ENCODE measurements at places on chromosomes 16 and 17.

DNA sequence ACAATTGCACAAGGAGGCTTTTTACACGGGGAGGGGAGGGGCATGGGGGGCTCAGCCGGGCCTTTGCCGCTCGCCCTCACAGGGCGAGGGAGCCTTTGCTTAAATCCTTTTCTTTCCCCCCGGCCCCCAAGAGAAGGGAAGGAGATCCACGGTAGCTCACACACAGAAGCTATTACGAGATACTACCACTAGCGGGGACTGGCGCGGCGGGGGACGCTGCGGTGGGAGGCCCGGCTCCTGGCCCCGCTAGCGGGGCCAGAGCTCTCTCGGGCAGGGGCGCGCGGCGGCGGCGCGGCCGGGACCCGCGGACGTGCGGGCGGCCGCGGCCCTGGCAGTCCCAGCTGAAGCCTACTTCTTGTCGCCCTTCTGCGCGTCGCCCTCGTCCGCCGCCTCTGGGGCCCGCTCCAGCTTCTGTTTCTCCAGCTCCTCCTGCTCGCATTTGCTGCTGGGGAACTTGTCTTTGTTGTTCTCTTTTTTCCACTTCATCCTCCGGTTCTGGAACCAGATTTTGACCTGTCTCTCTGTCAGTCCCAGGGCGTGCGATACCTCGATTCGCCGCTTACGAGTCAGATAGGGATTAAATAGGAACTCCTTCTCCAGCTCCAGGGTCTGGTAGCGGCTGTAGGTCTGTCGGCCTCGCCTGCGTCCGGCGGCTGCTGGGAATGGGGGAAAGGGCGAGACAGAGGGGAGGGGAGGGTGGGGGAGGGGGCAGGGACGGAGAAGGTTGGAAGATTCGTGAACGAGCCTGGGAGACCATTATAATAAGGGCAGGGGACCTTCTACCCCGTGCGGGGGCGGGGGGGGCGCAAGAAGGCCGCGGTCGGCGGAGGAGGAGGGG is 2.0 kb downstream of the HOXB8 start:
- no peak for DNase-seq

- no peak for DNase-seq
Observed at GRCh38 chr16:53022374-53022773, 30.3 kb downstream of the CHD9NB start.

GRCh38 chr16:63457869-63458268 is 1421.6 kb upstream of the CDH8 start:
- DNase-seq, result no peak

DNA sequence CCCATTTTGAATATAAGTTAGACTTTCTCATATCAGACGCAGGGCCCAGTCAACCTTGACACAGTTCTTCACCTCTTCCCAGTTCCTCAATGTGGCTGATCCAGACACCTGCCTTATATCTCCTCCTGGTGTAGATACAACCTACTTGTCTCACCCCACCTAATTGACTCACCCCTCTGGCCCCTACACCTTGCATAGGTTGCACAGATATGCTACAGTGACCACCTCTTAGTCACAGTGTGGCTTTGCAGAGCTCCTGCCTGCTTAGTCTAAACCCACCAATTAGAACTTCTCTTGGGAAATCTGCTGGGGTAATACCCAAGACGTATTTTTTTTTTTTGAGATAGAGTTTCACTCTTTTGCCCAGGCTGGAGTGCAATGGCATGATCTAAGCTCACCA is 16.8 kb downstream of the CHP2 start:
- DNase-seq, result no peak

DNA sequence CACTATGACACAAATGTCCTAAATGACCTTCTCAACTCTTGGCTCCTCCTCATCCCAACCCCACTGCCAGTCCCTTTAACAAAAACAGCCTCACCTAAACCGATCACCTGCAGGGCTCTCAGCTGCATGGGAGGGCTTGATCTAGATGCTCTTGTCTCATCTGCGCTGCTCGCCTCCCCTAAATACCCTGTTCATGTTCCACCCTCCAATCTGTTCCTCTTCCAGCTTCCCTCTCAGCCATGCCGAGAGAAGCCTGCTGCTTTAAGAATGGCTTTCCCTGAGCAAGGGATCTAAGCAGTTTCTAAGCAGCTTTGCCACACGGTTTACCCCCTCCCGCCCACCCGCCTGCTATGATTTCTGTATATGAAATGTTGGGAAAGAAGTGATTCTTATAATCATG is 23.7 kb downstream of the PIPOX start:
- no peak for DNase-seq

- no peak for DNase-seq
Observed at GRCh38 chr17:82092628-82092994, 5.4 kb downstream of the FASN start.

DNA sequence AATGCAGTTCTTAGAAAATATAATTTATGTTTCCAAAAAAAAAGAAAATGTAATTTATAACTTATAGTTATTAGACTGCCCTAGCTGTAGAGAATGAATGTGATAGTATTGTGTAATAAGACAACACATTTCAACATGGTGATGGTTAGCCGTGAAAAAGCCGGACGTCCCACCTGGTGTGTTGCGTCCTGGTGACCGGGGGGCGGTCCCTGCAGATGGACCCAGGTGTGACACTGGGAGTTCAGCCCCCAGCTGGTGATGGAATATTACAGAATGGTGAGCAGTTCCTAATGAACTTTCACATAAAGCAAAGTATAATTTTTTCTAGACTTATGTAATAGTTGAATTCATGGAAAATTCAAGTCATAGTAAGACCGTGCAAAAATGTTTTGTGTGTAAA is 132.8 kb downstream of the LAT start:
- no peak for DNase-seq

DNA sequence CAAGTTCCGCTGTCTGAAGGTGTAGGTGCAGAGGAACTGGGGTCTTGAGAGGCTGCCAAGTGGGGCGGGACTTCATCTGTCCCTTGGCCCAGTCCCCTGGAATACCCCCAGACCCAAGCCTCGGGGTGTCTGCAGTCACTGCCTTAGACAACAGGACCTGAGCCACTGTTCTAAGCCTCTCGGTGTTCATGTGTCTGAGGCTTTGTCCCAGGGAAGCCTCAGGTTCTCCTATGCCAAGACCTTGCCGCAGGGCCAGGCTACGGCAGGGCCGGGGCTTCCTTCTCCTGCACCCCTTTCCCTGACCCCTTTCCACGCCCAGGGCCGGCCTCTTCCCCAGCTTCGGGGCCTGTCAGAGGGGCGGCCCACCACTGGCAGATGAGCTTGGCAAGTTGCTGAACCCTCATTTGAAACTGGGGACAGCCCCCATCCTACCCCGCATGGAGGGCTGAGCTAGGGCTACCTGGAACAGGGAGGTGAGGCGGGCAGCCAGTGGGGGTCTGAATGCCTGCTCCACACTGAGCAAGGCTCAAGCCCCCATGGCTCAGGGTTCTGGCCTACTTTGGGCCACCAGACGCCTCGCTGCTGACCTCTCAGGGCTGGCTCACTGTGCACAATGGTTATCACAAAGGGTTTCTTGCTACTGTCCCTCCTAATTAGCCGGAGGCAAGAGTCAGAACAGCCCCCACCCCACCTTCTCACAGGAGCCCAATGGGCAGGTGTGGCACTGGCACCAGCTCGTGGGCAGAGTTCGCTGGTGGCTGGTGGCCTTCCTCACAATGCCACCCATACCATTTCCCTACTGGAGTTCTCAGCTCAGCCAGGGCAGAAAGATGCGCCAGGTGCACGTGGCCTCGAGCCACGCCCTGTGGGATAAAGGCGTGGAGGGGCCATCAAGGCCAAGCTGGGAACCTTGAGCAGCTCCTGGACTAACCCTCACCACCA is 7.1 kb downstream of the LITAFD start:
- no peak for DNase-seq

- DNase-seq, result no peak
Observed at GRCh38 chr17:17453088-17453487, 23.7 kb upstream of the MED9 start.

- DNase-seq, result no peak
Observed at GRCh38 chr16:31125844-31126243, 8.4 kb downstream of the KAT8 start.

GRCh38 chr17:63515426-63515825 is 7.7 kb upstream of the KCNH6 start:
- no peak for DNase-seq

GRCh38 chr17:14014657-14015056 is 54.6 kb upstream of the COX10 start:
- no peak for DNase-seq

- no peak for DNase-seq
Observed at GRCh38 chr17:62024866-62025265, 40.2 kb downstream of the MED13 start.

- no peak for DNase-seq
Observed at GRCh38 chr17:42675965-42676423, 800 bp downstream of the PLEKHH3 start.

- no peak for DNase-seq
Observed at GRCh38 chr17:27540318-27541101, 84.3 kb downstream of the KSR1 start.

DNA sequence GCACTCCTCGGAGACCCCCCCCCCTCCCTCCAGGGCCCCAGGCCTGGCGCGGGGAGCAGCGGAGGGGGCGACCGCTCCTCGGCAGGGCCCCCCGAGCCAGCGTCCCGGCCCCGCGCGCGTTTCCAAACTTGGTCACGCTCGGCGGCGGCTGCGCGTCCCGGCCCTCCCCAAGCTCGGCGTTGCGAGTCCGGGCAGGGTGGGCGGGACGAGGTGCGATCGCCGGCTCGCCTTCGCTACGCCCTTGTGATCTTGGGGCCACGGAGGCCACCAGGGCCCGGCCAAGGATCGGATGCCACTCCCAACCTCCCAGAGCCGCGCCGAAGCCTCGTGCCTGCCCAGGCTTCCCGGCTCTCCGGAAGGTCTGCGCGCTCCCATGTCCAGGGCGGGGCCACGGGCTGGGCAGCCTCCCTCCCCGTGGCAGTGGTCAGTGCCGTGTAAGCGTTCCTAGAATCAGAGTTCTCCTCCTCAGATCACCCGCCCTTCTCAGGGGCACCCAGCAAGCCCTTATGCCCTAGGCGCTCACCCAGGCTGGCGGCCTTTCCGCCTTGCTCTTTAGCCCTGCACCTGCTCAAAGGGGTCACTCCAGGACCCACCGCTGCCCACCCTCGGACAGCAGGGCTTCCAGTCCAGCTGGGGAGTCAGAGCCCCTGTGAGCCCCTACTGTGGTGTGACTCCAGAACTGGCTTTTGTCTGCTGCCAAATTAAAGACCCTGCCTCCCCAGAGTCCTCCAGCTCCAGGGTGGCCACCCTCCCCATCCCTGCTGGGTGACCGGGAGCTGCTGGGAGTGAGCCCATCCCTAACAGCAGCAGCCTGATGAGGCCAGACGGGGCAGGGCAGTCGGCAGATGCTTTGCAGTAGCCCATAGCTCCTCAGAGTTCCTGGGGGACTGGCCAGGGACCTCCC is 12.2 kb upstream of the MRPS23 start:
- no peak for DNase-seq

- no peak for DNase-seq
Observed at GRCh38 chr17:30251931-30252330, 16.4 kb upstream of the SLC6A4 start.

DNA sequence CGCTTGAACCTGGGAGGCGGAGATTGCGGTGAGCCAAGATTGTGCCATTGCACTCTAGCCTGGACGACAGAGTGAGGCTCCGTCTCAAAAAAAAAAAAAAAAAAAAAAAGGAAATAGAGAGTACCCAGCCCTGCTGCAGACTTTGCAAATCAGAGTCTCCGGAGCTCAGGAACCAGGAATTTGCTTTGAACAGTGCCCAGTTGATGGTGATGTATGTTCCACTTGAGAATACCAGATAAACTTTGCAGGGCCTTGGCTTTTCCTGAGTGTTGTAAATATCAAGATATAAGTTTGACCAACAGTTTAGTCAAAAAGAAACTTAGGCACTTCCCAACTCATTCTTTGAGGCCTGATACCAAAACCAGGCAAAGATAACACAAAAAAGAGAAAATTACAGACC is 30.6 kb upstream of the MAP3K14 start:
- no peak for DNase-seq

DNA sequence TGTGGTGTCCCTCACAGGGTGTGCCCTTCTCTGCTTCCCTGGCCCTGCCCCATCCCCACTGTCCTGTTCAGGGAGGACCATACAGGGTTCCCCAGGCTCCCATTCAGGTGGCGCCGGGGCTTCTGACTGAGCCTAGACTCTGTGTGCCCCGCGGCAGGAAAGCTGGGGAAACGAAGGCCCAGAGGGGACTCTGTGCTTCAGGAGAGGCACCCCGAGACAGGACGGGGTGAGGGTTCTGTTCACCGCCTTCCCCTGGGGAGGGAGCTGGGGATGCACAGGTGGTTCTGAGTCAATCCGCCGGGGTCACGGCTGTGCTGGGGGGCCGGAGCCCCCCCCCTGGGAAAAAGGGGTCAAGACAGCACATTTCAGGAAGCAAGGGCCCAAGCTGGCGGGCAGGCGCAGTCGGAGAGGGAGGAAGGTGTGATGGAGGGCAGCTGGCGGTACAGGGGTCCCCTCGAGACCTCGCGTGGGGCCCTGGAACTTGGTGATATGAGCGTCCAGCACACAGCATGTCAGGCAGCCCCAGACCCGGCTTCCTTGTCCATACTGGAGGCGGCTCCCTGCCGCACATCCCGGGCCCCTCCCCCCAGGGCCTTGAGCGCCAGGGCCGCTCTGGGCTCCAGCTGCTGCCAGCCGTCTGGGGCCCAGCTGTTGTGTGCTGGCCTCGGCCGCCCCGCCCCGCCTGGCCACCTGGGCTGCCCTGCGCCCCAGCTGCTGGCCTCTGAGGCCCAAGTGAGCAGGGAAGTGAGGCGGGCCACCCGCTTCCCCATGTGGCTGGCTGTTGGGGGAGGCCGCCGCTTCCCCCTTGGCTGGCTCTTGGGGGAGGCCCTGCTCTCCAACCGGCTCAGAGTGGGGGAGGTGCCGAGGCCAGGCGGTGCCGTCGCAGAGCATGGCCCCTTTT is 5.6 kb upstream of the NOTUM start:
- DNase-seq, result no peak

- no peak for DNase-seq
Observed at GRCh38 chr17:62800585-62800984, 7.5 kb downstream of the MARCHF10 start.

DNA sequence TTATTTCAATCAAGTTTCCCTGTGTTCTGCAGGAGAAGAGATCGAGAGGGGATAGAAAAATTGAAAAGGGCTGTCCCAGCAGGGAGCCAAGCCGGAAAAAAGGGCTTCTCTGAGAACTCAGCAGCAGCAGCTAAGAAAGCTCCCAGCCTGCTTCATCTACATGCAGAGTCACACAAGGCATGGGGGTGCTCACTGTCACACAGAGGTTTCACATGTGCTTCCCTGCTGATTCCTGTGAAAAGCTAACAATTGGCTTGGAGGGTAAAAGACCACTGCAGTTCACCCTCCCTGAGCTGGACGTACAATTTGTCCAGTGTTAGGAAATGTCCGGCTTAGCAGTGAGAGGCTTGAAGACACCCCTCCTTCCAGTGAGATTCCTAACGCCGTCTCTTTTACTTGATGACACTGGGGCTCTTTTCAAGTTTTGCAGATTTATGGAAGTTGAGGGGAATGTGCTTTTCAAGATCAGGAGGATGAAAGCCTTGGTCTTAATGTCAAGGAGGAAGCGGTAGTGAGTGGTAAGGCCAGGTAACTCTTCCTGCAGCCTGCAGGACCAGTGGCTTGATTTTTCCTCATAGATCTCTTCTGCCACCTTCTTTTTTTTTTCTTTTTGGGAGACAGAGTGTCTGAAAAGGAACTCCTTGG is 85.6 kb downstream of the WNT3 start:
- DNase-seq, result no peak

GRCh38 chr17:68458260-68459036 is 1.2 kb upstream of the WIPI1 start:
- DNase-seq, result no peak

Data from stimulated activated CD4-positive, alpha-beta T cell treated with anti-CD3 and anti-CD28 coated beads, TNF-alpha, amount 100 ng/mL, for 48 hours (primary cell).